ENCODE measurements at places on chromosomes 3 and 15. TPM values are rescaled to one million over a fixed set of nuclear protein-coding genes. Genes with fewer than 3 reads are reported as not detected.
A peak's percentile ranks its signal among the peaks of the same experiment; 100 is the strongest.

Gene PRSS50
- total RNA-seq: not detected

Gene ACKR2
- 0.56 TPM for total RNA-seq

Gene STRIT1
- total RNA-seq: not detected

Gene FBLN2
- 0.16 TPM for total RNA-seq

Gene ST8SIA2
- total RNA-seq: not detected

Gene CPLX3
- 0.32 TPM for total RNA-seq

GRCh38 chr3:160556141-160556540 is 9.2 kb downstream of the KPNA4 start:
- no peak for DNase-seq

DNA sequence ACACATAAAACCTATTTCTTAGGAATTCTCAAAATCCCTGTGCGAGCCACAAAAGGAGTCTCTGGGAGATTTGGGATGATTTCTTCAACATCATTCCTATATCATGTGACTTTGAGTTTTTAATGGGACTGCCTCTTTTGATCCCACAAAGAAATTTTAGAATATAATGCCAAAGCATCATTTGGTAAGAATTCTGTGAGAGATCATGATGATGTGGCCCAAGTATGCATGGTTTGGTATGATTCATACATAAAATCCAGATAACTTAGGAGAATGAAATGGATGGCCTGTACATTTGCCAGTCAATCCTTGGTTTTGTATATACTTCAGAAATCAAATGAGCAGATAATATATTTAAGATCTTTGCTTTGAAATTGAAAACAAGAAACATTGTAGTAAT is 61.3 kb downstream of the UBE2E2 start:
- DNase-seq: no peak

DNA sequence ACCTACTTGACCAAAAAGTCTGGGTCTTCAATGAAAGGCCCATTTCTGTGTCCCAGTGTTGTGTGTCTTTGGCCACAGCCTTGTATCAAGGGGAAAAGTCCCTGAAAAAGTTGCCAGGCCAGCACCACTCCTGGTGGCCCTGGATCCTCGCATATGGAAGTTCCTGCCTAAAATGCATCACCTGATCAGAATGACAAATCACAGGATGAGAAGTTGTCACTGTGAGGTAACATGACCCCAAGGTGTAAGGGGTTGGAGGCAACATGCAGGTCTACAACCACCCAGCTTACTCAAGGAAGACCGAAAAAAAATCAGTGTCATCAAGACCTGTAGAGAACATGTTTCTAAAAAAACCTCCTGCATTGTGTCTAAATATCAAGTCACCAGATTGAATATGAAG is 25.6 kb downstream of the PARP15 start:
- DNase-seq: no peak

- DNase-seq: peak; percentile 96
Observed at GRCh38 chr3:50245831-50246516, 10.0 kb downstream of the GNAI2 start.

- DNase-seq: no peak
Observed at GRCh38 chr3:43132193-43132592, 26.3 kb upstream of the POMGNT2 start.

DNA sequence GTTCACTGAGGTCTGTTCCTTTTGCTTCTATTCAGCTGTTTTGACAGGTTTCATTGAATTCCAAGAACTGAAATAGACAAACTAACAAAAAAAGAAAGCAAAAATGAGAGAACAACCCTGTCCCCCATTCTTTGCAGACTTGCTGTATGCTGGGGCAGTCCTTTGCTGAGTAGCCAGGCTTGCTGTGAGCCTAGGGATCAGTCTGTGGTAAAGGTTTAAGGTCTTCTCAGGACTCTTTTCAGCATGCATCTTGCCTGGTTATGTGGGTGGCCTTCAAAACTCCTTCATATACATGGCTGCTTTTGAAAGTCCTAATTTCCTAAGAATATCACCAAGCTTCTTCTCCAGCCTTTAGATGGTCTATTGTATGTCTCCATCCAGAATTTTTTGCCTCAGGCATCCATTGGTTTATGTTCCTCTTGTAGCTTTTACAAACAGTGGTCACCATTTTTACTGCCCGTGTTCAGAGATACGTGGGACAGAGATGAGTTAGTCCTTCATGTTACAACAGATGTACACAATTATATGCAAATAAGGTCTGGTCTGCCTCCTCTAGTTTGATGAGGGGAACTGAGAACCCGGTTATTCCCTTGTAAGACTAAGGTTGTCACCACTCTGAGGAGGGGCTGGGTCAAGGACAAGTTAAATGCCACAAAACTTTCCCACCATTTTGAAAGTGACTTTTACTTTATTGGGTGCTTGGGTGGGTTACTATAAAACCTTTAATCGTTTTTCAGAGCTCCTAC is 41.4 kb downstream of the SACM1L start:
- DNase-seq: no peak

- no peak for DNase-seq
Observed at GRCh38 chr3:6860149-6860953, 564 bp upstream of the GRM7 start.

DNA sequence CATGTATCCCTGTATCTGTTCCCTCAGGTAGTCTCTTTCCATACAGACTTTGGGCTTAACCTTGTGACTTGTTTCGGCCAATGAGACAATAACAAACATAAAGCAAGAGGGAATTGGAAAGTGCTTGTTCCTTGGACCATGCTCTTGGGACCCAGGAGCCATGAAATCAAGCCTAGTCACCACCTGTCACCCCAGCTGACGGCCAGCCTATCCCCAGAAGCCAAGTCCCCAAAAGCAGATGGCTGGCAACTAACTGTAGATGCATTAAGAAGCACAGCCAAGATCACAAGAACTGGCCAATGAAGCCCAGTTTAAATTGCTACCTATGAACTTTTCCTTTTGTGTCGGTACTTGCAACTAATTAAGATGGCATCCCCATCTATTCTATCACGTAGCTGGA is 822.0 kb downstream of the CADM2 start:
- no peak for DNase-seq

GRCh38 chr15:72344602-72345001 is 24.6 kb upstream of the CELF6 start:
- DNase-seq: no peak

- DNase-seq: no peak
Observed at GRCh38 chr3:150240891-150241290, 167.2 kb upstream of the TSC22D2 start.

DNA sequence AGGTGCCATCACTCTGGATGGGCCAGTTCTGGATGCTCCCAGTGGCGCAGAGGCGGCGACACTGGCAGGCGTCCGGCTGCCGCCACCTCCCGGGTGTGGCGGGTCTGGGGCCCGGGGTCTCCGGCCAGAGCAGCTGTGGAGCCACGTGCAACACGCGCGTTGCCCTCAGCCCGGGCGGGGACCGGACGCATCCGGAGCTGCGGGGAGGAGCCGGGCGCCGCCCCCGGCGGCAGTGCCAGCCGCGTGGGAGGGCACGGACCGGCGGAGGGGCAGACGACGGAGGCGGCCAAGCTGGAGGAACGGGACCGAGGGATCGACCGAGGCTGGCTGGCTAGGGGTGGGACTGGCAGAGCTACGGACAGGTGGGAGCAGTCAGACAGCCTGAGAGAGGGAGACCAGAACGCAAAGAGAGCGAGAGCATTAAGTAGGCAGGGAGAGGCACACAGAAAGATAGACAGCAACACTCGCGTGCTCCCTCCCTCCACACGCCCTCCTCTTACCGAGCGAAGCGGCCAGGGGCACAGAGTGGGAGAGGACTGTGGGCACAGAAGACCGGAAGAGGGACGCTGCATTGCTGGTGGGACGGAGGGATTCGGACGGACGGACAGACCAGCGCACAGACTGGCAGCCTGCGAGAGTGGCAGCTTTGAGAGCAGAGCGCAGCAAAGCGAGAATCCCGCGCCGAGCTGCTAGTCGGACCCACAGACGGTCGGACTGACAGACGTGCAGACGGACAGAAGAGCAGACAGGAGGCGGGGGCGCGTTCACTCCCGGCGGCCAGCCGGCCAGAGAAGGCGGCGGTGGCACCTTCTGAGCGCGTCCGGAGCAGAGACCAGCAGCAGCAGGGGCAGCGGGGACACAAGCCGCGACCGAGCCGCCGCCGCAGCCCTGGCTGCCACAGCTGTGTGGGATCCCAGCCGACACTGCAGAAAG is at the start of gene ARPP21:
Gene ARPP21 (plus strand): TSS at position 272 of the 933 bp plus-strand sequence. CDS start 42,227 bp downstream, outside the sequence.
- no peak for DNase-seq

DNA sequence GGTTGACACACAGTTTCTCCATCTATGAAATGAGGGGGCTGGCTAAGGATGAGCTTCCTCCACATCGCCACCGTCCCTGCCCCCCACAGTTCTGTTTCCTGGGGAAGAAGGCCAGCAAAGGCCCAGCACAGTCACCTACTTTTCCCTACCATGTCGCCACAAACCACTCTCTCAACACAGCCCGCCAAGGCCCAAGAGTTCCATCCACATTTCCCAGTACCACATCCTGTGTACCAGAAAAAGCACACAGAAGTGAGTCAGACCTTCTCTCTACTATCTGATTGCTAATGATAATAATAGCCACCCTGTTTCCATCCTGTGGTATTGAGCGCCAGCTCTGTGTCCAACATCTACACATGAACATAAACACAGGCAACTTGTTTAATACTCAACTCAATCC is 30.3 kb upstream of the C15orf39 start:
- no peak for DNase-seq

DNA sequence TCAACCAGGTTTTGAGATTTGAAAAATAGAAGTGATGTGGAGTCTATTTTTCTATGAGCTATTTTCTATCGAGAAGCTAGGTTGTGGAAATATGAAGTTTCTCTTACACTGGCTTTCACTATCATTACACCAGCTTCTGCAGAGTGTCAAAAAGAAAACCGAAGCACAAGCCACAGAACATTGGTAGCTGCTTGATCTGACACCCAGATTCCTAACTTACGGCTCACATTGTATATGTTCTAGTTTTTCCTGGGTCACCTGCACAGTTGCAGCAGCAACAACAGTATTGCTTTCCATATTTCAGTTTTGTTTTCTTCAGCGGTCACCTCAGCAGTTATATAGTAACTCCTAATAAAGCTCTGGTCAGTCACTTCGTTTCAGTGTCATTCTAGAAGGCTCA is 790.1 kb downstream of the PLOD2 start:
- no peak for DNase-seq

DNA sequence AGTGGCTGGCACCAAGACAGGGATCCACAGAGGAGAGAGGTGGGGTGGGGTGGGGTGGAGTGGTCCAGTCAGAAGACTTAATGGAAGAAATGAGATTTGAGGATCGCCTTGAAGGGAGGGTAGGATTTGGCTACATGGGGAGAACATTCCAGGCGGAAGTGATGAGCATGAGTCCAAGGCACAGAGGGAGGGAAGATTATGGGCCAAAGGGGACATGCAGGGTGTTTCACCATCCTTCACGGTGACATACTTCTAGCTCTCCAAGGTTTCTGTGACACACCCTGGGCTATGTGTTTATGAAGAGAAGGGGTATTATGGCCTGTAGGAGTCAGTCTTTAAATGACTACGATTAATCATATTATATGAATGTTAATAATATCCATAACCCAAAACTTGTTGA is 7.7 kb upstream of the FBN1 start:
- no peak for DNase-seq

DNA sequence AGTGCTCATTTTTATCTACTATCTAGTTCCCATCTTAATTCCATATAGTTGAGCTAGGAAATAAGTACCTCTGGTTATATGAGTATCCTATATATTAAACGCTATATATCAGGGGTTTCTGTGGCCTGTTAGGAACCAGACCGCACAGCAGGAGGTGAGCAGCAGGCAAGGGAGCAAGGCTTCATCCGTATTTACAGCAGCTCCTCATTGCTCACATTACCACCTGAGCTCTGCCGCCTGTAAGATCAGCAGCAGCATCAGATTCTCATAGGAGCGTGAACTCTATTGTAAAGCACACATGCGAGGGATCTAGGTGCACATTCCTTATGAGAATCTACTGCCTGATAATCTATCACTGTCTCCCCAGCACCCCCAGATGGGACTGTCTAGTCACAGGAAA is 23.0 kb downstream of the GSK3B start:
- DNase-seq: no peak

DNA sequence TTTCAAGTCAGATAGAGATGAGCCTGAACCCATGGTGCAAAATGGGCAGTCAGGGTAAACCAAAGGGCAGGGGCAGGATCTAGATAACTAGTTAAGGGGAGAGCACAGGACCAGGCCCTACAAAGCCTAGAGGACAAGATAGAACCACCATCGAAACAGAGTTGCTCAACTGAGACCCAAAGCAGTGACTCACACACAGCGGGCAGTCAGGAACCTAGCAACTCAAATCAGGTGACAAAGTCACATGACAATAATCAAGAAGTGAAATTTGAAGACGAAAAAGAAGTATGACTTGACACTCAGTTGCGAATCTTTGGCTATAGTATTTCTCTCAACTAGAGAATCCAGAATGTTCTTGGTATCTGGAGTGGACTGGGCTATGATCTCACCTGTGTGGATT is 136.0 kb upstream of the PTPRG start:
- no peak for DNase-seq

DNA sequence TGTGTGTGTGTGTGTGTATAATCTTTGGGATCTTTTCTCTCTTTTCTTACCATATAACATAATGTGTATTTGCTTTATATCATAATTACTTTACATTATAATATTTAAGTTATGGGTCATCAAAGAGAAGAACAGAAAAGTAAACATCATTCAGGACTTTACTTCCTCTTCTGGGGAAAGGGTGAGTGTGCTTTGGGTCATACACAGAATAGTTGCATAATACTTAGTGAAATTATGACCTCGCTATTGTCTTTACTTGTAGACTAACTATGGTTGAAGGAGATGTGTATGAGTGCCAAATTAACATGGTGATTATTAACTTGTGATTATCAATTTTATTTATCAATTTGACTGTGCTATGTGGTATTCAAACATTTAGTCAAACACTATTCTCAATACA is 1086.9 kb downstream of the DIPK2A start:
- no peak for DNase-seq

- DNase-seq: no peak
Observed at GRCh38 chr3:66483006-66483405, 17.8 kb downstream of the LRIG1 start.
